ENCODE measurements at places on chromosomes 5 and 9.
A peak's percentile ranks its signal among the peaks of the same experiment; 100 is the strongest.

DNA sequence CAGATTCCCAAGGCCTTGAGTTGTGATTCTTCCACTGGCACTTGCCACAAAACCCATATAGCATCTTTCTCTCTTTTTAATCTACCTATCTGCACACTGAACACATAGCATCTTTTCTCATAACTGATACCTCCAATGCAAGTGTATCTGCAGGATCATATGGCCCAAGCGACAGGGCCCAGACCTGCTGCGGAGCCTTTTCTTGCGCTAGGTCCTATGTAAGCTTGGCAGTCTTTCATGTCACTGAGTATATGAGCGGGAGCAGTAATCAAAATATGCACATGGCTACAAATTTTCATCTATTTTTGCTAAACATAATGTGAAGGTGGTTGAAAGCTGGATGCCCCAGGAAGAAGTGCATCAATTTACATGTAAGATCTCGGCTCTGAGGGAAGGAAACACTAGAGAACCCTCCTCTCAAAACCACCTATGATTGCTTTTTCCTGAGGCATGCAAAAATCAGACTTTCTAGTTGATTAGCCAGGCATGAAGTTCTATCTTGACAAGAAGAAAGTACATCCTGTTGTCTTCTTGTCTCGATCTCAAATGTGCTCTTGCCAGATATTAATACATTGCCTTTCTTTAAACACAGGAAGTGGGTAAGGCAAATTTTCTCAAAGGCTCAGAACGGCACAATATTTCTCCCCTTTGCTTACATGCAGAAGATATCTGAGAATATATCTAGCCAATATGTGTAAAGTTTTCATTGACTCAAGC is 26.9 kb upstream of the CEMIP2 start:
- no peak for DNase-seq

- no peak for DNase-seq
Measured at GRCh38 chr5:179187229-179187678, 127.1 kb downstream of the ZNF354C start.

- no peak for DNase-seq
Measured at GRCh38 chr5:32020271-32020670, 153.8 kb downstream of the GOLPH3 start.

GRCh38 chr5:1884678-1885403 is 2.1 kb upstream of the IRX4 start:
- DNase-seq, result no peak

DNA sequence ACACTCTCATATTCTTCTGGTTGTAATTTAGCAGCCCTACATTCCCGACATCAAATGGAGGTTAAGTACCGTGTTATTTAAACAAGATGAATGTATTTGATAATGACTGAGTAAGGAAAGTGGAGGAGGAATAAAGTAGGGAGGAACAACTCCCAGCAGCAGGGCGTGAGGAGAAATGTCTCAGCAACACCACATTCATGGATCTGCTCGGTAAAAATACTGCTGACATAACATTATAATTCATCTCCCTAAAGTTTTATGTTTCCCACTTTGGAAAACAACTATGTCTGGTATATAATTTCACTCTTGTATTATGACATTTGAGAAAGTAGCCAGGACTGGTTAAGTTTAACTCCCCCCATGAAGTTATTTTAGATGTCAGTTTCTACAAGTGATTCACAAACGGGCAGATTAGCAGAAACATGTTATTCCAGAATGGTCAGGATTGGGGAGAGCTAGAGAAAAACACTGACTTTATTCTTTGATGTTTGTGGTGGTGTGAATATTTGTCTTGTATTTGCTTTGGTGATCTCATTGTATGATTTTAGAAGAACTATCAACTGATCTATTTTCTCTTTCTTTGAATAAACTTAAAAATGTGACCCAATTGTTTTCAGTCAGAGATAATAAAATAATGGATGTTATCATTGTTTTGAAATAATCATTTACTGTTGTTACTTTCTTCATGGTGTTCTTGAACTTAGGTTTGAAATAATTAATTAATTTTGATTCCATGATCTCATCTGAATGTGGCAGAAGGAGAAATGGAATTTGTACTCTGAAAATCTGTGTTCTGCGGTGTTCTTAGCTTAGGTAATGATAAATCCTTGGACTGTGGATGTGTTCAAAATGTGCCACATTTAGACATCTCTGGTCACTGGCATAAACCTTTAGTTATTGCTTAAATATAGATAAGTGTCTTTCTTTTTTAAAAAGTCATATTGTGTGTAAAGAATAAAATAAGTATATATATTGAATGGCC is 303.6 kb upstream of the ZNF608 start:
- DNase-seq, result no peak

- no peak for DNase-seq
Measured at GRCh38 chr5:175896301-175897040, 25.1 kb downstream of the CPLX2 start.

- DNase-seq, result no peak
Measured at GRCh38 chr5:72938206-72938605, 17.6 kb upstream of the FCHO2 start.

GRCh38 chr9:13721481-13722235 is 442.2 kb upstream of the MPDZ start:
- no peak for DNase-seq

DNA sequence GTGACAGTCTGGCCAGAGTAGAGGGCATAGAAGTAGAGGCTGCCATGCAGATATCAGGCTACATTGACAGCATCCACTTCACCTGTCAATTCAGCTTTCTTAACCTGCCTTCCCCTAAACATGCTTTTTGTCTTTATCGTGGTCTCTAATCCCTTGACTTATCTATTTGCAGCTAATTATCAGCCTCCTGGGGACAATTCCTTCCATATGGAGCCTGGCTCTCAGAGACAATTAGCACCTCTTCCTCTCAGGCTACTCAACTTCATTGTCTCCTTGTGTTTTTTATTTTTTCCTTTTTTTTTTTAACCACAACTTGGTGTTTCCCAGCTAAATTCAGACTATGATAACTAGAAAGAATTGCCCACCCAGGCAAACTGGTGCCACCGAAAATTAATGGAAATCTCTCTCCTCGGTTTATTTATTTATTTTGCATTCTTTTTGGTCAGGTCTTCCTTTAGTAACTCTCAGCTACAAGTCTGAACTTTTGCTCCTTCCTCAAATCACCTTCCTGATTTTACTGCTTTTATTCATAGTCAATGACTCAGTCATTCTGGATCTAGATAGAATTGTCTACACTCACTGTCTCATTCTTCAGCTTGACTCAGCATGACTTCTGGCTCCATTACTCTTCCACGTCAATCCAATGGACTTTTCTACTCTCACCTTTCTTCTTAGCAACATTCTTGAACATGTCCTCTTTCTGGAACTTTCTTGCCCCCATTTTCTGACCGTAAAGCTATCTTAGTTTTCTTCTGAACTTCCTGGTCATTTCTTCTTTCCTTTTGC is 63.0 kb upstream of the BASP1 start:
- DNase-seq, result no peak

- DNase-seq, result peak; percentile 29
Measured at GRCh38 chr5:176560364-176560763, 11.2 kb downstream of the CDHR2 start.

DNA sequence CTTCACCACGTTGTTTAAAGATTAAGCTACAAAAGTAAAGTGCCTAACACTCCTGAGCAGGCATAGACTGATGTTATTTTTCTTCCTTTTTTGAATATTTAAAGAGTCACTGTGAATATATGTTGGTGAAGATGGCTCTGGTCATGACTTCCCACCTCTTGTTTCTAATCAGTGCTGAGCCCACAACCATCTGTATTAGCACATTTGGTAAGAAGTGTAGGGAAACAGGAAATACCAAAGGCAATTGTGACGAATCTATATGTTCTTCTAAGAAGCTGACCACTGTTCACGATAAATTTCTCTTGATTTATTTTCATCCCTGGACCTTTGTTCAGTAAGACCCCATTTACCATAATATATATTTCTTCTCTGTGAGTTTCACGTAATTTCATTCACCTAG is 108.3 kb upstream of the PCA3 start:
- DNase-seq, result no peak

GRCh38 chr5:62214701-62215100 is 91.3 kb upstream of the KIF2A start:
- no peak for DNase-seq

DNA sequence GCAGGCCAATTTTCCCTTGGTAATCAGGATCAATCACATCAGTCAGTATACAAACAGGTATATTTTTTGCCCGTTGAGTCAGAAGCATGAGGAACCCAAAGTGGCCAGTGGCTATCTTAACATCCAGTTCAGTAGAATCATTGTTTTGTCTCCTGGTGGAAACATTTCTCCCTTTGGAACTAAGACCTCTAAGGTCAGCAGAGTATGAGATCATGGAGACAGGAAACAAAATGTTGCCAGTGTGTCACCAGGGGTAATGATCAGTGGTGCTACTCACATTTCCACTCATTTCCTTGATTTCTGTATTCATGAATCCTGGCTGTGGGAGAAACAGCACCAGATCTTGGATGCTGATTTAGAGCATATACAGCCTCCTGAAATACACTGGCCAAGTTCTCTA is 553.0 kb downstream of the CSNK1G3 start:
- no peak for DNase-seq

DNA sequence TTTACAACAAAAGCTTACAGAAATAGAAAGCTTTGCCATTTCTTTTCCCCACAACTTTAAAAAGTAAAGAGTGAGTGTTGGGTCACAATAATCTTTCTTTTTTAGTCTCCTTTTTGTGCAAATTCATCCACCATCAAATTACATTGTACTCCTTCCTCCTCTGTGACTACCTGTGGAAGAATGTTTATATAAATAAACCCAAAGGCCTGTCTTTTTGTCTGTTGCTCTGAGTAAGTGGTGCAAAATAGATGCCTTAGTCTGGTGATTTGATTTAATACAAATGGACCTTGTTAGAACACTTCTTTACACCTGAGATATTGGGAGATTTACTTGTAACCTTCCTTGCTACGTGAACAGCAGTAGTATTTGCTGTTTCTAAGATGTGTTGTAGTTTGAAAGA is 53.5 kb upstream of the TAF11L2 start:
- DNase-seq, result no peak

GRCh38 chr5:116531635-116532034 is 43.0 kb downstream of the SEMA6A start:
- DNase-seq, result no peak

DNA sequence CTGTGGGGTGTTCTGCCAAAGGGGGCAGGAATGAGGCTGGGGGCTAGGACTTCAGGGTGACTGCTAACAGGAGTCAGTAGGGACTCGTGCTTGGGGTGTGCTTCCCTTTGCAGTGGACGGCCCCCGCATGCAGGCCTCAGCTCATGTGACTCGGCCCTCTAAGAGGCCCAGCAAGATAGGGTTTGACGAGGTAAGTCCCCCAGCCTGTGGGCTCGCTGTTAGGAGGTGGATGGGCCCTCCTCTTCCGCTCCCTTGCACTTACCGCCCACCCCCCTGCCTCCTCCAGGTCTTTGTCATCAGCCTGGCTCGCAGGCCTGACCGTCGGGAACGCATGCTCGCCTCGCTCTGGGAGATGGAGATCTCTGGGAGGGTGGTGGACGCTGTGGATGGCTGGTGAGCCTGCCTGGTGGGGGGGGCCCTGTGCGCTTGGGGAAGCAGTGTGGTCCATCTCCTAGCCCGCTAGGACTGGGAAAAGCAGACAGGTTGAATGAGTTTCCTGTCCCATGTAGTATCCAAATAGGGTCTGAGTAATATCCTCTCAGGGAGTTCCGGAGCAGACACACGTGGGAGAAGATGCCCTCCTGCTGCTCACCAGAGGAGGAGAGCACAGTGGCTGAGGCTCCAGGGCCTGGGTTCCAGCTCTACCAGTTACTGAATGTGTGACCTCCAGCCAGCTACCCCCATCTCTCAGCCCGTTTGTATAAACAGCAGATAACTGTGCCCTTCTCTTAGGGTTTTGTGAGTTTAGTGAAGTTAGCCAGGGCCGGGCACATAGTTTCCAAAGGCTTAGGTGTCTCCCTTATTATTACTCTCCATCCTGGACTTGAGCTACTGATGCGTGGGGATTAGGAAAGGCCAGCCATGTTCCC is 8.2 kb downstream of the CERCAM start:
- DNase-seq, result no peak

DNA sequence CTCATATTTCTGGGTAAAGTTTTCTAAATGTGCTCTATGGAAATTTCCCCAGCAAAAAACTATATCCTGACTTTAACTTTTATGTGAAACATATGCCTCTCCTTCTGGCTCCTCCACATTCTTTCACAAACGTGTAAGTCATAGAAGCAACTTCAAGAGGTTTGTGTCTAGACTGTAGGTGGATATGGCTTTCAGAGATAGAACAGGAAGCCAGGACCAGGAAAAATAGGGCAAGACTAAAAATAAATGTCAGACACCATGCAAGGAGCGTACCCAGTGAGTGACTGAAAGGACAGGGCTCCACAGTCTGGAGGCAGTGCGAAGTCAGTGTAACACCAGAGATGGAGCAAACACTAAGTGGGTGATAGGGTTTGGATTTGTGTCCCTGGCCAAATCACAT is 240.7 kb downstream of the COX7C start:
- no peak for DNase-seq

GRCh38 chr5:73967347-73967746 is 341.4 kb downstream of the ARHGEF28 start:
- DNase-seq, result no peak

- no peak for DNase-seq
Measured at GRCh38 chr9:129441852-129442251, 179.0 kb downstream of the C9orf50 start.

DNA sequence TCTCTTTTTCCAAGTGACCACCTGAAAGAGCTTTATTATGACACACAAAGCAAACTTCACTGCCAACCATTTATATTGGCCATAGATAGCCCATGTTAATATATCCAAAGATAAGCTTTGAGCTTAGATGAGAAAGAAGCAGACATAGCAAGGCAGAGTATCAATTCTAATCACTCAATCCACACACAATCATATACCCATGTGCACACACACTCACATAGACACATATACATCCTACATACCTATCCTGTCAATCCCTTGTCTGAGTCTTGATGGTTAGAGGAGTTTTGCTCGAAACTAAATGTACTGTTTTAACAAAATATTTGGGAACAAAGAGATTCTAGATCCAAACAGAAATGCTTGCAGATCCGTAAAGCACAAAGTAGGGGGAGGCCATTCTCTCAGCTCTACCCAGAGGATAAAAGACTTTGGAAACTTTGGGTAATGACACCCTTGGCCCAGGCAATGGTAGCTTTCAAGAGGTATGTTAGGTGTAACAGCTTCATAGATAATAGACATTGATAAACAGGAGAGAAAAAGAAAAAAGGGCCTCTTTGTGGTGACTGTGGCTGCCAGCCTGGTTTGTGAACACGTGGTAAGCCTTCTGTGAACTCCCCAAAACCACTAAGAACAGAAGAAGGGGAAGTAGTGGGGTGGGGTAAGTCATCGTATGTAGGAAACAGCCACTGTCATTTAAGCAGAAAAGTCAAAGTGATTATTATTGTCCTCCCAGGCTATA is 121.6 kb downstream of the TLR4 start:
- DNase-seq, result peak; percentile 39

- no peak for DNase-seq
Measured at GRCh38 chr5:111743988-111744387, 13.0 kb downstream of the NREP start.

GRCh38 chr9:135811801-135812200 is 95.5 kb downstream of the CAMSAP1 start:
- DNase-seq, result no peak

All from stimulated activated CD4-positive, alpha-beta T cell treated with anti-CD3 and anti-CD28 coated beads, Interleukin-2, amount 100 ng/mL, for 24 hours (primary cell).